HT-29 (cell line): ENCODE measurements at places on chromosomes 1 and 21.

- DNase-seq = no peak
Measured at GRCh38 chr1:162578071-162578700, 16.7 kb downstream of the UAP1 start.

- no peak for DNase-seq
Measured at GRCh38 chr21:31416465-31416864, 72.4 kb upstream of the TIAM1 start.

DNA sequence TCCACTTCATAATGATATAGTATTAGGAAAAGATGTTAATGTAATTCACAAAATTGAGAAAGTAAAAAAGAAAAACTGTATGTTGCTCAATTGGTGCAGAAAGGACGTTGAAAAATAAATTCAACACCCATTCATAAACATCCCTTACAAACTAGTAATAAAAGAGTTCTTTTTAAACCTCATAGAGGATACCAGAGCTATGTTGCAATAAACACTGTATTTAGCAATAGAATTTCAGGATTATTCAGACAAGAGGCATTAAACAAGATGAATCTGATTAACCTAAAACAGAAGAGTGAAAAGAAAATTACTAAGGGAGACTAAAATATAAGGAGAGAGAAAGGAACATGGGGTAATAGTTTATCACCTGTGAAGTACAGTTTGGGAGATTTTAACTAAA is 154.8 kb downstream of the NTPCR start:
- DNase-seq = no peak

- peak; percentile 66 for DNase-seq
Measured at GRCh38 chr1:211928993-211929637, 98.6 kb upstream of the LPGAT1 start.

DNA sequence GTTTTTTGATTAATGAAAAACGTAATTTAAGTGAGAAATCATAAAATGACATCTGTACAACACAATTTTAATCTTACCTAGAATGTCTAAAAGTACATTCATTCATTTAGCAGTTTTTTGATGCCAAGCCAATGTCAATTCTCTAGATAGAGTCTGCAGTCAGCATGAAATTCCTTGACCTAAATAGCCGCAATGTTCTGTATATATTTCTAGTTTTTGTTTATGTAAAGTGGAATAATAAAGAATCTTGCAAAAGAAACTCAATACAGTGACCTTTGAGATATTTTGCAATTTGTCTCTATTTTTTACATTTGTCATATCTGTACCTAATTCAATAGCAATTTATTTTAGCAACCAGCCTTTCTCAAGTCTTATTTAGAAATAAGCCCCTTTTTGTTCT is 176.0 kb downstream of the ATP6V1G3 start:
- DNase-seq = no peak

DNA sequence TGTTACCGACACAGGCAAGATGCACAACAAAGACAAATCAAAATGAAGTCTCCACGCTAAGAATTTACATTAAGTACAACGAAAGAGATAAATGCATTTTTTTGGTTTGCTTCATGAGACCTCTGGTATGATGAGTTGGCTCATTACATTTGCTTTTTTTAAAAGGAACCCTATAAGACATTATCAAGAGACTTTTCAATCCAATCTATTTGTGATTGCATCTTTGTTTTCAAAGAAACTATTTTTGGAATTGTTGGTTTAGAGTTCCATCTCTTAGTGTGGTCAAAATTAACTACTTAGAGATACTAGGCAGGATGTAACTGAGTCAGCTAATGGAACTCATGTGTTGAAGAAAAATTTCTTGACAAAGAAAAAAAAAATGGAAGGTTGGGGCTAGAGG is 200.1 kb downstream of the ZC3H11B start:
- DNase-seq = no peak

DNA sequence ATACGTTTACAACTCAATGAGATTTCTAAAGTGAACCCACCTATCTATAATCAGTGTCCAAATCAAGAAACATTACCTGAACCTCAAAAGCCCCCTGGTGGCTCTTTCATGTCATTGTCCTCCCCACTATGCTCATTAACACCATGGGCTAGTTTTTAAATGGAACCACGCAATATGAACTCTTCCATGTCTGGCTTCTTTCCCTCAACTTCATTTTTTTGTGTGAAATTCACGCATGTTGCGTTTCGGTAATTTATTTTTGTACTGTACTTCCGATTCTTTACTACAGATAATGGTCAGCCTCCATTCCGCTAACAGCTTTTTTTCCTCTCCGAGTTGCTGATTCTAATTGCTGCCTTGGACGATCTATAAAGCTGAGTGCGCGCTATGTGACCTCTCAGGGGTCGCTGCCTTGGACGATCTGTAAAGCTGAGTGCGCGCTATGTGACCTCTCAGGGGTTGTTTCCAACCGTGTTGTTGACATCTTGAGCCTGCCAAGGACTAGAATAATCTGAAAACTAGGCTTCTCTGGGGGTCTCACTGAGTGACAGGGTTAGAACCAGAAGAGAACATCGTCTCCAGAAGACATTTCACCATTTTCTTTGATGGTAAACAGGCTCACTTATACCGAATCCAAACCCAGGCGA is 1.1 kb upstream of the CACYBP start:
- peak; percentile 89 for DNase-seq

- DNase-seq = no peak
Measured at GRCh38 chr1:209583408-209583807, at the start of gene CAMK1G. Gene CAMK1G, plus strand, starts transcription at chr1:209583714. Its CDS starts 11,270 bp downstream, at chr1:209594984.
